ENCODE measurements at places on chromosomes 4 and X.

- no peak for DNase-seq
These were observed 18.4 kb downstream of the ATP11C start for GRCh38 chrX:139914421-139914820.

DNA sequence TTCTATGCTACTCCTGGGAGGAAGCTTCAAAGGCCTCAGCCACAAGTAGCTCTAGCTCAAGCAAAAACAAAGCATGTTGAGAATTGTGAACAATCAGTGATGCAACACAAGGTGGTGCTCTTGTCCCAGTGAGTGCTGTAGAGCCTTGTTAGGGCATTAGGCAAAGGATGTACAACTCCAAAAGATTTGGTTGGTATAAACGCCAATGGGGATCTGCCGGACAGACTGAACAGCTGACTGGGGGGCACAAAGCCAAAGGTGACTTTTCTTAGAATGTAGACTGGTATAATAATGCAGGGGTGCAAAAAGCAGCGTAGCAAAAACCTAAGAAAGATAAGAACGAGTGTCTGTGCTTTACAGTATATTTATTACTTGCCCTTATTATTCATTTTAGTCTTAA is 62.6 kb upstream of the ALB start:
- DNase-seq, result peak; percentile 61

- DNase-seq, result no peak
These were observed 233.8 kb downstream of the FRMPD4 start for GRCh38 chrX:12372111-12372510.

- DNase-seq, result no peak
These were observed 418 bp downstream of the TAB3 start for GRCh38 chrX:30888526-30889146.

DNA sequence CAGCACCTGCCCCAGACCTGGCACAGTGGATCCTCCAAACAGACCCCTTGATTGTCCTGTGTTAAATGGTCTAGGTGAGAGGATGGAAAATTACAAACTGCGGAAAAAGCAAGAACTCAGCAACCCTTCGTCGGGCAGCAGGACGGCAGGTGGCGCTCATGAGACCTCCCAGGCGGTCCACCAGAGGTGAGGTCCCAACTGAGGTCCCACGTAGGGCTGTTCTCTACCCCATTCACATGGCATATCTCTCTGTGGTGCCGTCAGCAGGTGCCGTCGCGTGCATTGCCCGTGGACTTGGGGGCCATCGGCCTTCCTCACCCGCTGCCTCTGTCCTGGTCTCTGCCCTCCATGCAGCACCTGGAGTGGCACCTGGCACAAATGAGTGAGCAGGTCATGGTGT is 88.2 kb downstream of the CRMP1 start:
- DNase-seq, result no peak

- no peak for DNase-seq
These were observed 13.9 kb upstream of the TLR1 start for GRCh38 chr4:38818441-38818976.

- DNase-seq, result no peak
These were observed 49.2 kb upstream of the FAM9C start for GRCh38 chrX:13093529-13094140.

GRCh38 chrX:68989865-68990606 is 161.2 kb downstream of the EFNB1 start:
- peak; percentile 85 for DNase-seq

- no peak for DNase-seq
These were observed 15.0 kb downstream of the SORBS2 start for GRCh38 chr4:185797018-185797417.

DNA sequence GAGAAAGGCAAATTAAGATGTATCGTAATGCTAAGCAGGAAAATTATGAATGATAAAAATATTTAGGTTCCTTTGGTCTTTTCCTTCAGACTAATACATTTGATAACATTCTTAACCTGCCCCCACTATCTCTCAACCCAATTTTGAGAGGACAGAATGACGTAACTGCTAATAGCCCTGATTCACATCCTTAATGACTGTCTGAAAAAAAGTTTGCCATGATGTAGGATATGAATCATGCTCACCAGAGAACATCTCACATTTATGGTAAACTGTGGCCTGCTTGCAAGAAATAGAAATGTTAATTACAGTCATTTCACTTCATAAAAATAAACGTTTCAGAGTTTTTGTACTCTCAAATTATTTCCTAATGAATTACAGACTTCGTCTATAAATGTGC is 128.0 kb upstream of the VEGFC start:
- peak; percentile 80 for DNase-seq

GRCh38 chrX:100085846-100086245 is 324.2 kb downstream of the PCDH19 start:
- no peak for DNase-seq

DNA sequence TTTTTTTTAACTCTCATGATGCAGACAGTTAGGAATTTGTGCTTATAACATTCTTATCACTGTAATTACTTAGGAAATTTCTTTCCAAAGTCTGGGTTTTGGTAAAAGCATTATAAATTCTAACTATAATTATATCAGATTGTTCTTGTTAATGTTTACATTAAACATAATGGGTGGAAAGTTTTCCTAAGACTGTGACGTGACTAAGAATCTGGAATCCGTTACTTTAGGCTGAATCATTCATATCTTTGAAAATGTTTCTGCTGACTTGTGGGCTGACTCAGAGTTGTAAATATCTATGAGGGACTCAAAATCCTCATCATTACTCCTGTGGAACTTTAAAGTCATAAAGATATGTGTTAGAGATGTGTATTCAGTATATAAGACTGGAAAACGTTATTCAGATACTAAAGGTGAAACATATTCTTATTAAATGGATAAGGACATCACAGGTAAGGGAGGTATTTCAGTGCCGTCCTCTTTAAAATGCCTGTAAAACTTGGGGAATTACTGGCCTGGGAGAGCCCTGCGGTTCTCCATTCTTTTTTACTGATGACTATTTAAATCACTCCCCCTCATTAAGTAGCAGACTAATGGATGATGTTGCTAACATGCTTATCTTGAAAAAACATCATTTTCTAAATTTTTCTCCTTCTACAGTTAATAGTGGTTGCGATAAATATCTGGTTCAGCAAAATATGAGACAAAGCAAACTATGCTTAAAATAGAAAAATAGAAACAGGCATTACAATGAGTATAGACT is 159.0 kb downstream of the DCLK2 start:
- DNase-seq, result peak; percentile 95

DNA sequence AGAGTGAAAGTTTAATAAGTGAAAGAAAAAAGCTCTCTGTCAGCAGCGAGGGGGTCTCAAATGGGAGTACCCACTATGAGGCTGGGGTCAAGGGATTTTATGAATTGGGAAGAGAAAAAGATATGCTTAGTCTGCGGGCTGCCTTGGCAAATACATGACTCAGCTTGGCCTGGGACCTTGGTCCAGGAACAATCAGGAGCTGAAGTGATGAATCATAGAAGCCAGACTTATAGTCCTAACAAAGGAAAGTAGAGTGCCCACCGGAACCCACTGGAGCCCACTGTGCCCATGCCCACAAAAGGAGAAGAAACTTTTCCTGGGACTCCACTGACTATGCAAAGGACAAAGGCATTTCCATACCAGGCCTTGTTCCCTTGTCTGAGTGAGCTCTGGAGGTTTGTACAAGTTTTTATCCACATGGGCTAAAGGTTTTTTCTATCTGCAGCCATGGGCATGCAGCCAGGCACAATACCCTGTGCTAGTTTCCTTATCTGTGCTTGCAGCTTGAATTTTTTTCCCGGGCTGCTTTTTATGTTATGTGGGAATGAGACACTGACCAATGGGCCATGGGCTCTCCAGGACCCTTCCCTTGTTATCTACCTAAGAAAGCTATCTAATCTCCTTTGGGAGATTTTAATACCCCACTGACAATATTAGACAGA is 201.7 kb downstream of the FAM133A start:
- DNase-seq, result no peak

GRCh38 chr4:159428975-159429692 is 326.3 kb downstream of the RAPGEF2 start:
- DNase-seq, result no peak

DNA sequence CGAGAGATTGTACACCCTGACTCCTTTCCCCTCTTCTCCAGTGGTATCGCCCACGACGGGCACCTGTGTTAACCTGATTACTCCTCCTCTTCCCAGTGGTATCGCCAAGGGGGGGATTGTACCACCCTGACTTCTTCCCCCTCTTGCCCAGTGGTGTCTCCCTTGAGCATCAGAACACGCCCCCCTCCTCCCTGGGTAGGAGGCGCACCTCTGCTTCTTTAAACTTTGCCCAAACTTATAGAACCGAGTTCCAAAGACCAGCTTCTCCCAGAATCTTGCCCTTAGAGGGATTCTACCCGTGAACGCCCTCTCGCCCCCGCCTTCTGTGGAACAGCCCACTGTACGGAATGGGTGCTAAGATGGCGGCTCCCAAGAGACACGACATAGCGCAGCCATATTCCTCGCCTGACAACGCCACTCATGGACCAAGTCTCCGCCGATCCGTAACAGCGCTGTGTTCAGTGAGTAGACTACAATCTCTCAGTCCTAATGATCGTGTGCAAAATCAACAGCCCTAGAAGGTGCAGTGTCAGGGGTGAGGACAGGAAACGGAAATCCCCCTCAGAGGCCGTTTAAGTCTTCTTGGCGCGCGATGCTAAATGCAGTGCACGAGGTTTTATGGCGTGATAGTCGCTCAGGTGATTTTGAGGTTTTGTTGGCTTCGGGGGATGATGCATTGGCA is 4.2 kb upstream of the ZNF157 start:
- peak; percentile 71 for DNase-seq

DNA sequence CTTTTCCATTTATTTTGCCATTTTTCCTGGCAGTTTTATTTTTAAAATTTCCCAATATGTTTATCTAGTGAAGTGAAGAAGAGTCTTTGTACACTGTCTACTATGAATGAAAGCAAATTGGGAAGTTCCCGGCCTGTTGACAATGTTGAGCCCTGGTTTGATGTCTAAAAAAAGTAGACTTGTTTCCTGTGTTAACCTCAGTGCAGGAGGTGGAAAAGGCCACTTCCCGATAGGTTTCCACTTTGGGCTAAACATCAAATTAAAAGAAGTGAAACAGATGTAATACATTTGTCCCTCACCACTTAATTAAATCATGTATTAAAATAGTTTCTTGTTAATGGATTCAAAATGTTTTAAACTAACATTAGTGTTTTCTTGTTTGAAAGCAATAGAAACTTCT is 30.0 kb downstream of the BBS12 start:
- no peak for DNase-seq

- peak; percentile 44 for DNase-seq
These were observed 825 bp upstream of the RASGEF1B start for GRCh38 chr4:81472281-81473182.

DNA sequence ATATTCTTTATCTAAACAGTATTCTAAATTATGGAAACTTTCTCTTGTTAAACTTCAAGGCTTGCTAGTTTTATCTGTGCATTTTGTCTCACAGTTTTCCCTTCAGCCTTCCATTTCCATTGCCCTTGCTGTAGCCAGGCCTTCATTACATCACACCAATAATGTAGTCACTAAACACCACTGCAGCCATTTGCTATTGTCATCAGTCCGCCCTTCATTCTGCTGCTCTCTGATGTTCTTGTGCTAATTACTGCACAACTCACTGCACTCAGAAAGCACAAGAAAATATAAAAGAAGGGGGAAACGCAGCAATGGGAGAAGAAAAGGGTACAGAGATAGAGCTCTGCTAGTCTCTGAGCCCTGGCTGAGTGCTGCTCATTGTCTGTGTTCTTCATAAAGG is 239.6 kb upstream of the FSTL5 start:
- DNase-seq, result no peak

DNA sequence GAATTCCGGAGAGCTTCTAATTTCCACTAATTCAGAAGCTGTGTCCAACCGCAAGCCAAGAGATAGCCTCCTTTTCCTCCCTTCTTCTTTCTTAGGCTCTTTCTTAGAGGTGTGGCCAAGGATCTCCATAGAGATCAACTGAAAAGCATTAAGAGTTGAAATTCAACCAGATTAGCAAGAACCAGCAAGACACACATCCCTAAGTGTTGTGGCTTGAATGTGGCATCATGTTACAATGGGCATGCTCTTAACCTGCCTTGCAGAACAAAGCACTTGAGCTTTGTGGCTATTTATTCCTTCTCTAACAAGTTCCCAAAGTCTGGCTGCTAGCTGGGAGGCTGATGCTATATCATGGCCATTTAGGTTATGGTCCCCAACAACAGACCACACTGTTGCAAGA is 10.4 kb downstream of the ANOS1 start:
- DNase-seq, result no peak

GRCh38 chrX:128106630-128107029 is 54.4 kb upstream of the ACTRT1 start:
- DNase-seq, result no peak

- no peak for DNase-seq
These were observed 375.4 kb upstream of the PITX2 start for GRCh38 chr4:110998320-110998719.

GRCh38 chr4:67465763-67466052 is 79.6 kb downstream of the CENPC start:
- no peak for DNase-seq

- no peak for DNase-seq
These were observed 68.8 kb downstream of the RTL5 start for GRCh38 chrX:72062916-72063315.

GRCh38 chrX:21658152-21658737 is at the start of gene KLHL34:
TSS of gene KLHL34 (minus strand) at chrX:21658330. CDS start at chrX:21657788, 542 bp downstream.
- no peak for DNase-seq

- peak; percentile 40 for DNase-seq
These were observed 38.0 kb downstream of the GPM6B start for GRCh38 chrX:13778916-13779315.
